Neuronal stem cell (in vitro differentiated cells): ENCODE measurements at places on chromosomes 3 and 15.

GRCh38 chr3:125156456-125156855, 56.1 kb downstream of the SLC12A8 start:
- H3K27me3 ChIP-seq = peaks cover 2% of the 10 kb centered on the region
- no peaks in the 10 kb centered on the region for H3K36me3 ChIP-seq
- no peak overlapping the region for H3K27ac ChIP-seq
- no peak for DNase-seq
- H3K4me1 ChIP-seq = peaks cover 9% of the 10 kb centered on the region

GRCh38 chr3:10164546-10165393, at the start of gene IRAK2:
Gene IRAK2, plus strand, starts transcription at chr3:10164919. Its CDS starts 36 bp downstream, at chr3:10164955.
- peak; percentile 54 for DNase-seq
- H3K27ac ChIP-seq = no peak within 1 kb of the TSS
- peaks cover 2% of the 10 kb centered on the region for H3K4me1 ChIP-seq
- H3K4me3 ChIP-seq = peak within 1 kb of the TSS; percentile 100

- no peaks in the 10 kb centered on the region for H3K36me3 ChIP-seq
- peaks cover 8% of the 10 kb centered on the region for H3K4me1 ChIP-seq
- peak overlapping the region; percentile 37 for H3K27ac ChIP-seq
- H3K27me3 ChIP-seq = no peaks in the 10 kb centered on the region
Measured at GRCh38 chr3:181966393-181966792, 254.7 kb downstream of the SOX2 start.

DNA sequence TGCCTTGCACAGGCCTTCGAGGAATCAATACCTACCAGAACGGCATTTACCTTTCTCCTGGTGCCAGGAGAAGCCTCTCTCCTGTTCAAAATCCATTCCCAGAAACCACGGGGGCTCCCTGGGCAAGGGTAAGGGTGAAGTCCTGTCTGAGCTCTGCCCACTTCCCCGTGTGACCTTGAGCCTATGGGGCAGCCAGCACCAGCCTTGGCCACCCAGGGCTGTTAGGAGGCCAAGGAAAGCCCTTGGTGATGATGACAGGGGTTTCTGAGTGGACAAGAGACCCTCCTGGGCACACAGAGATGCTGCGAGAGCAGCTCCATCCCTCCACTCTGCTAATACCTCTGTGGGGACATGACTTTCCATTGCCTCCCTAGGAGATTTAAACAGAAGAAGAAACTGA, 5.9 kb downstream of the SCN5A start:
- H3K4me3 ChIP-seq = no peak overlapping the region
- H3K27ac ChIP-seq = no peak overlapping the region
- no peaks in the 10 kb centered on the region for H3K36me3 ChIP-seq
- DNase-seq = no peak

- no peaks in the 10 kb centered on the region for H3K36me3 ChIP-seq
Measured at GRCh38 chr15:47887241-47887800, 170.0 kb downstream of the SEMA6D start.

DNA sequence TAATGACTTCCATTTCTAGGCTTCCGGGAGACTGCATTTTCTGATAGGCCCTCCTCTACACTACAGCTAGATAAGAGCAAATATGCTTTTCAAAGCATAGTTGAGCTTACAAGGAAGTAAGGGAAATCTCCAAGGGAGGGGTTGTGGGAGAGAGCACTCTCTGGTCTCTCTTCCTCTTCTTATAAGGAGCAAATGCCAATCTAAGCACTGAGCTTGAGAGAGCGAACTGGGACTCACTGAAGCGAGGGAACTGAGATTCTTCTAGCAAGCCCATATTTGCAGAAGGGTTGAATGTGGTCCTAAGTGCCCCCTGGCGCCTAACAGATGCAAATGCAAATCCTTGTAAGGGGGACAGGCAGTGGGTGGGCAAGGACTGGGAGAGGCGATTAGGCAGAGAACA, 164.8 kb downstream of the ERC2 start:
- peaks cover 6% of the 10 kb centered on the region for H3K4me1 ChIP-seq
- H3K4me3 ChIP-seq = no peak overlapping the region
- H3K36me3 ChIP-seq = no peaks in the 10 kb centered on the region
- no peaks in the 10 kb centered on the region for H3K27me3 ChIP-seq
- DNase-seq = peak; percentile 74

DNA sequence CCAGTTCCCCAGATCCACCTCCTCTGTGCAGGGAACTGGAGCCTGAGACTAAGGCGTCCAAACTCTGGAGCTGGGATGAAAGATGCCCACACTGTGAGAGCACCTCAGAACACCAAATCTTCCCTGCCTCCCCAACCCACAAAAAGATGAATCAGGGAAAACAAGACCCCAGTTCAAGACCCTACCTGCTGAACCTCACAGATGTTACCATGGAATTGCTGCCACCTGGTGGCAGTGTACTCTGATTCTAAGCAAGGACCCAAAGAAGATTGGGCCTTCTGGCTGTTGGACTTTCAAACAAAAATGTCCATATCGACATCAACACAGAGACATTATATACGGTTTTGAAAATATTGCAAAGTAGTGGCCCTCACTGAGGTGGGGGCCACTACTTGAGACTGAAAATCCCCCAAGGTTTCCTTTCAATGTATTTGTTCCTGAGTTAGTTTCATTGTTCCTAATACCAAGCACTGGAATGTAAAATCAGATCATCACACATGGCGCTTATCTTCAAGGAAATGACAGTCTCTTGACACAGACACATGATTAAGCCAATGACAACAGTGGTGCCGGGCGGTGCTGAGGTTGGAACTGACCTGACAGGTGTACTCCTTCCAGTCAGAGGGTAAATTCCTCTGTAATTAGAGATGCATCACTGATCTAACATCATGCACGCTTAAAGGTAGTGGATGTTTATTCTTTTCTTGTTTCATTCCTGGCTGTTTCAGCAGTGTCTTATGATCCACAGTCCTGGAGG, 67.6 kb downstream of the SLC6A11 start:
- no peak overlapping the region for H3K27ac ChIP-seq
- H3K4me1 ChIP-seq = no peaks in the 10 kb centered on the region
- no peak overlapping the region for H3K4me3 ChIP-seq
- no peaks in the 10 kb centered on the region for H3K36me3 ChIP-seq
- no peaks in the 10 kb centered on the region for H3K27me3 ChIP-seq
- peak; percentile 17 for DNase-seq

GRCh38 chr3:126354776-126355175, 2.4 kb downstream of the KLF15 start:
- no peak for DNase-seq
- peaks cover 13% of the 10 kb centered on the region for H3K4me1 ChIP-seq
- H3K27me3 ChIP-seq = peaks cover 17% of the 10 kb centered on the region
- H3K4me3 ChIP-seq = no peak overlapping the region

DNA sequence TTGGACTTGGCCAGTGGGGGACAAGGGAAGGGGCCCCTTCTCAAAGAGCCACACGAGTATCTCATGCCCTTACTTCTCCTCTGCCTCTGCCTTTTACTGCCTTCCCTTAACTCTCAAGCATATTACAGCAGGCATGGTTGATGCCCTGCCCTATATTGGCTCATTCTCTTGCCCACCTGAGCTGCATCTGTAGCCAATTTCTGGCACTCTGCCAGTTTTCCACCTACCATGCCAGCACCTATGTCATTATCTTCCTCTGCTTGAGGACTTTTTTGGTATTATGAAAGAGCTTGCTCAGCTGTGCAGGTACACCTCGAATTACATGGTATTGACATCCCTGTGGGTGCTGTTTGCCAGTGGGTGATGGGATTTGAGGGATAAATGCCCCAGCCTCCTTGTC, 181.8 kb downstream of the OXSM start:
- H3K27me3 ChIP-seq = no peaks in the 10 kb centered on the region
- H3K4me1 ChIP-seq = no peaks in the 10 kb centered on the region
- DNase-seq = no peak
- no peaks in the 10 kb centered on the region for H3K36me3 ChIP-seq
- H3K27ac ChIP-seq = no peak overlapping the region
- H3K4me3 ChIP-seq = no peak overlapping the region

DNA sequence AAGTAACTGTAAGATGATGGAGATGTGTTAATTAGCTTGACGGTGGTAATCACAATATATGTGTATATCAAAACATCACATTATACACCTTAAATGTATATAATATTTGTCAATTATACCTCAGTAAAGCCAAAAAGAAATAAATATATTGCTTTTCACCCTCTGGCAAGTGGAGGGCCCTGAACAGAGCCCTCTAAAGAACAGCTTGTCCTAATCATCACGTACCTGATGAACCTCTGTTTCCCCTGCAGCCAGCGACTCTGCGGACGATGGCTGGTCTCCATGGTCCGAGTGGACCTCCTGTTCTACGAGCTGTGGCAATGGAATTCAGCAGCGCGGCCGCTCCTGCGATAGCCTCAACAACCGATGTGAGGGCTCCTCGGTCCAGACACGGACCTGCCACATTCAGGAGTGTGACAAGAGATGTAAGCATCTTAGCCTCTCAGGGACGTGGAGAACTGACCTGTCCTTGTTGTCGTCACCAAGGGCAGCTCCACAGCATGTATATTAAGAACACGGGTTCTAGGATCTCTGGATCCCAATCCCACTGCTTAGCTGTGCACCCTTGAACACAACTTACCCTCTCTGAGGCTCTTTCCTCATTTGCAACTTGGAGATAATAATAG, 6.3 kb downstream of the THBS1 start:
- no peak overlapping the region for H3K27ac ChIP-seq
- H3K4me3 ChIP-seq = no peak overlapping the region
- DNase-seq = no peak
- no peaks in the 10 kb centered on the region for H3K27me3 ChIP-seq

DNA sequence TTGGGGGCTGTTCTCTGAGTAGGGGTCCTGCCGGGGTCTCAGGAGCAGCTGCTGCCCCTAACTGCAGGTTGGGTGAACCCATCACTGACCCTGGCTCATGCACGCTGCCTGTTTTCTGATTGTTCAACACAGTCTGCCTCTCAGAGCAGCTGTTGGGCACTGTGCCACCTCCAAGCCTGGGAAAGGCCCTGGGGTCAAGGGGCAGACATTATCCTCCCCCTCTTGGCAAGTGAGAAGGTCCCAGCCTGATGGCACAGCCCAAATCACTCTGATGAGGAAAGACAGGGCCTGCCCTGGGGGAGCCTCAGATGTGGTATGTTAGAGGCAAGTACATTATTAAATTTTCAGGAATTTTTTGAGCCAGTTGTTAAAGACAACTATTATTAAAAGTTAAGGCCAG, 14.1 kb upstream of the GNAT1 start:
- no peak for DNase-seq
- H3K4me1 ChIP-seq = no peaks in the 10 kb centered on the region
- H3K27ac ChIP-seq = no peak overlapping the region
- H3K4me3 ChIP-seq = no peak overlapping the region
- no peaks in the 10 kb centered on the region for H3K27me3 ChIP-seq
- H3K36me3 ChIP-seq = no peaks in the 10 kb centered on the region

- no peak overlapping the region for H3K27ac ChIP-seq
- no peaks in the 10 kb centered on the region for H3K4me1 ChIP-seq
- H3K27me3 ChIP-seq = no peaks in the 10 kb centered on the region
- H3K4me3 ChIP-seq = no peak overlapping the region
Measured at GRCh38 chr15:86183596-86184491, 104.2 kb downstream of the AGBL1 start.

GRCh38 chr3:86865506-86865905, 125.4 kb downstream of the VGLL3 start:
- H3K36me3 ChIP-seq = no peaks in the 10 kb centered on the region
- no peaks in the 10 kb centered on the region for H3K4me1 ChIP-seq
- no peak for DNase-seq
- H3K27me3 ChIP-seq = no peaks in the 10 kb centered on the region
- no peak overlapping the region for H3K27ac ChIP-seq

GRCh38 chr3:108346301-108347227, 50.2 kb downstream of the HHLA2 start:
- no peaks in the 10 kb centered on the region for H3K36me3 ChIP-seq
- no peaks in the 10 kb centered on the region for H3K27me3 ChIP-seq
- no peak overlapping the region for H3K27ac ChIP-seq
- peak; percentile 14 for DNase-seq
- H3K4me3 ChIP-seq = no peak overlapping the region

- H3K27ac ChIP-seq = no peak overlapping the region
- DNase-seq = no peak
- no peaks in the 10 kb centered on the region for H3K36me3 ChIP-seq
- H3K27me3 ChIP-seq = no peaks in the 10 kb centered on the region
Measured at GRCh38 chr15:81809543-81809942, 236.3 kb downstream of the MEX3B start.

- H3K4me1 ChIP-seq = no peaks in the 10 kb centered on the region
- no peaks in the 10 kb centered on the region for H3K36me3 ChIP-seq
- no peak overlapping the region for H3K27ac ChIP-seq
- DNase-seq = no peak
- H3K27me3 ChIP-seq = no peaks in the 10 kb centered on the region
- no peak overlapping the region for H3K4me3 ChIP-seq
Measured at GRCh38 chr3:81249540-81250029, 511.9 kb downstream of the GBE1 start.

DNA sequence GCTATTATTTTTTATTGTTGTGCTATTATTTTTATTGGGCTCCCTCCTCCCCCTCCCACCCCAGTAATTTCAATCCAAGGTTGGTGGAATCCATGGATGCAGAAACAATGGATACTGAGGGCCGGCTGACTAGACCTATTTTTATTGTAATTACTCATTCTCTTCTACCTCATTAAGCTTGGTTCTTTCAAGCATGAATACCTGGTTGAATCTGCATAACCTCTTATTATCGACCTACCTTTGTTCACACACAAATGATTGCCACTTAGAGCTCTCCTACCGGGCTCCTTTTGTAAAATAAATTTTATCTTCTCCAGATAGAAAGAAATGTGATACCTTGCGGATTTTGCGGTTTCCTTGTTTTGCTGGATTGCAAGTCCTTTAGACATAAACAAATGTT, 31.6 kb downstream of the BTD start:
- H3K36me3 ChIP-seq = no peaks in the 10 kb centered on the region
- DNase-seq = no peak
- H3K4me1 ChIP-seq = peaks cover 17% of the 10 kb centered on the region
- H3K27ac ChIP-seq = no peak overlapping the region
- H3K4me3 ChIP-seq = no peak overlapping the region

DNA sequence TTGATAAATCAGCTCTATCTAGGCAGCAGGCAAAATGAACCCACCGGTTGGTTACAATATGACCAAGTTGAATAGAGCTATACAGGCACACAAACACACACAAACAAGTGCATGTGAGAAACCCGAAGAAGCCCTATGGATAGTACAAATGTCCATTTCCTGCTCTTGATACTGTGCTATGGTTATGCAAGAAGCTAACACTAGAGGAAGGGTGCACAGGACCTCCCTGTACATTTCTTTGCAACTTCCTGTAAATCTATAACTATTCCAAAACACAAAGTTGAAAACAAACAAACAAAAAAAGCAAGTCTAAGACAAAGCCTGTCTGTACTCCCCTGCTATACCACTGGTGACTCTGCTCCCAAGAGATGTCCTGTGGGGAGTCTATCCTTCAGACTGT, 8.2 kb upstream of the FAM240A start:
- H3K27me3 ChIP-seq = no peaks in the 10 kb centered on the region
- no peaks in the 10 kb centered on the region for H3K36me3 ChIP-seq
- H3K27ac ChIP-seq = no peak overlapping the region
- no peaks in the 10 kb centered on the region for H3K4me1 ChIP-seq
- no peak overlapping the region for H3K4me3 ChIP-seq
- no peak for DNase-seq

GRCh38 chr3:30282154-30282696, 324.2 kb upstream of the TGFBR2 start:
- peaks cover 7% of the 10 kb centered on the region for H3K4me1 ChIP-seq
- no peak overlapping the region for H3K27ac ChIP-seq
- no peaks in the 10 kb centered on the region for H3K36me3 ChIP-seq
- no peak overlapping the region for H3K4me3 ChIP-seq
- peak; percentile 49 for DNase-seq
